Foreskin keratinocyte (primary cell): ENCODE measurements at places on chromosomes 12 and 14. TPM values are rescaled to one million over a fixed set of nuclear protein-coding genes. Genes with fewer than 3 reads are reported as not detected.

EPYC gene
- polyA plus RNA-seq: not detected in 2 replicates

MUCL1 gene
- polyA plus RNA-seq: 0.13 TPM in 1 of 2 replicates, not detected in the other

SVOP gene
- not detected in 2 replicates for polyA plus RNA-seq

POTEG gene
- not detected in 2 replicates for polyA plus RNA-seq

SSTR1 gene
- not detected in 2 replicates for polyA plus RNA-seq

- no peak for DNase-seq
These were observed 193.8 kb downstream of the SLC15A4 start for GRCh38 chr12:128629979-128630378.

DNA sequence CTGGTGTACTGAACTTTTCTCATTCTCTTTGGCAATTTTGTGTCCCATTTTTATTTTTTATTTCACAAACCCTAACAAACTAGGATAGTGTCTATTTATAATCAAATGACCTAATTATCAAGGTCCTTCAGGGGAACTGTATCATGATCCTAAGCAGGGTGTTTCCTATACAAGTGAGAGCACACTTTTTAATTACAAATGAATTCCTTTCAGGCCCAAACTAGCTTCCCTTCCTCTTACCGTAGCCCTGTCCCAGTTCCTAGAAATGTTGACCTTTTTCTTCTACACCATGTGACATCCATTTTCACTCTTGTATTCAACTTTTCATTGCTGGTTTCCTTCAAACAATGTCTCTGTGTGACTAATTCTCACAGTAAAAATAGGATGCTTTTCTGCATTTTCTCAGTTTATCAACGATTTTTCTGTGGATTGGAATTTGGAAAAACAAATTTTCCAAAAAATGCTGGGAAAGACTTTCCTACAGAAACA, 411.4 kb downstream of the CCDC91 start:
- DNase-seq: no peak

GRCh38 chr12:53980802-53981496, 4.0 kb upstream of the HOXC10 start:
- no peak for DNase-seq

GRCh38 chr12:112664569-112664968, 127.0 kb upstream of the RPH3A start:
- DNase-seq: no peak

- no peak for DNase-seq
These were observed 239.1 kb downstream of the EGLN3 start for GRCh38 chr14:33711811-33712216.

GRCh38 chr14:97550463-97550862, 753.3 kb downstream of the VRK1 start:
- no peak for DNase-seq

DNA sequence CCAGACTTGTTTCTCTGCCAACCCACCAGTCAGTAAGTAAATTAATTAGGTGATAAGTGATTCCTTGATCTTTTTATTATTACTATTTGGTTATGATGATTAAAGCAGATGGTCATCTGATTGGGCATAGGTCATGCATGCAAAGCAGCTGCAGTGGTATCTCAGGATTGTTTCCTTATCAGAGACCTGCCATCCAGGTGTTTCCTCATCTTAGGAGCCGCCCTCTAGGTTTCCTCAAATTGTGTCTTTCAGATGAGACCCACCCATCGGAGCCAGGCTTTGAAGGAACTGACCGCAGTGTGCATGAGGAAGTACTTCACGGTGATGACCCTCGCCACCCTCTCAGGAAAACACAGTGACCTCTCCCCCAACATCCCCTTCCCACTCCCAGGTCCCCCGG, 63.3 kb downstream of the ZFP36L1 start:
- DNase-seq: no peak
